ENCODE measurements at places on chromosomes 7 and 10.
A peak's percentile ranks its signal among the peaks of the same experiment; 100 is the strongest.

GRCh38 chr10:79927111-79927828 is 21.6 kb downstream of the SFTPD start:
- no peak for DNase-seq

DNA sequence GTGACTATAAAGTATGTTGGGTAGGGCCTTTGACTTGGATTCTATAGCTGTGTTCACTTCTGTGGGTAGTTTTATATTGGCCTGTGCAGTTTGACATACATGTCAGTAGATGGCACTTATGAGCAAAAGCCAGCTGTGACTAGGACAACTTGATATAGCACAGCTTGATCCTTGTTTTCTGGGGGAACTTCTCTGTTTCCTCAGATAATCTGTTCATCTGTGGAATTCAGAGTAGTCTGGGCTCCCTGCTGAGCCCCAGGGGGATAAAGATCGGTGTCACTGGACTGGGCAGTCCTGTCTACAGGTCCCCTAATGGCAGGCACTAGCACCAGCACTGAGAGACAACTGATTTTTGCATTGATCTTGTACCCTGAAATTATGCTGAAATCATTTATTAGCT is 25.4 kb downstream of the CYP2C9 start:
- DNase-seq = peak; percentile 48

GRCh38 chr7:104382616-104383015 is 54.2 kb downstream of the LHFPL3 start:
- DNase-seq = no peak

DNA sequence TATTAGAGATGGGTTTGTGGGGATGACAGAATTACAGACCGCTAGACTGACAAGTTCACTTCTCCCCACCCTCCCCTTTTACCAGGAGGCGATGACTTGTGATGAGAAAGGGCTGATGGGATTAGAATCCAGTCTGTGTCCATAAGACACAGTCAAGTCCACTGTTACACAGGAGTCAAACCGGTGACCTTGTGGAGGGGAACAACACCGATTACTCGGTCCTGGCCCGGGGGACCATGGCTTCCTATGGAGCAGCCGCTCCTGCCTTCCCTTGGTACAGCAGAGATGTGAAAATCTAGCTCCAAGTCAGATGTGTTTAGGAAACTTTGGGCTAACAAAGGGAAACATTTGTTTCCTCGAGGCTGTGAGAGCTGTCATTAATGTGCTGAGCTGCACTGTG is 105.5 kb downstream of the ACTR3B start:
- no peak for DNase-seq

DNA sequence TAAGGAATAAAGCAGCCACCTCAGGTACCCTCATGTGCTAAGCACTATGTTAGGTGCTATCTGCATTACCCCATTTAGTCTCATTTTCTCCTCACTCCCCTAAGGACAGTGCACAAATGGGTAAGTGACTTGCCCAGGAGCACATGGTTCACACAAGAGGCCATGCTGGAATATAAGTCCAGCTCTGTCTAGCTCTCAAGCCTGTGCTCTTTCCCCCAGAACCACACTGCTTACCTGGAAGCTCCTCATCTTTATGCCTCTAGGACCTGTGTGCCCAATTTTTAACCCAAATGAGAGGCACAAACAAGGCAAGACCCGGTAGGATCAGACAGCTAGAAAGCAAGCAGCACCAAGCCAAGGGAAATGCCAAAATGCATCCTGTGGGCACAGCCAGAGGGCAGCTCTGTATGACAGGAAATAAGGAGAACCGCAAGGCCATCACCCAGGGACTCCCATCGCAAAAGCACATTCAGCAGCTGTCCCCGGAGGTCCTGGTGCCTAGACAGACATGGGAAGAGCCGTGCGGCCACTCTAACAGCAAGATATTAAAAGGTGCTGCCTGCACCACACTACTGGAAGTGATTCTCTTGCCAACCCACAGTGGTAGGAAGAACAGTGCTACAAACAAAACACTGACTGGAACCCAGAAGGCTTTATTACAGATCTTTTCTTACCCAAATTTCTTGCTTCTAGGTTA is 88.1 kb downstream of the GSAP start:
- DNase-seq = no peak

- DNase-seq = no peak
Measured at GRCh38 chr10:67401711-67402110, 294.3 kb downstream of the CTNNA3 start.

- DNase-seq = no peak
Measured at GRCh38 chr7:36670585-36671431, 53.5 kb downstream of the AOAH start.
